ENCODE measurements at places on chromosomes 11 and 22.

DNA sequence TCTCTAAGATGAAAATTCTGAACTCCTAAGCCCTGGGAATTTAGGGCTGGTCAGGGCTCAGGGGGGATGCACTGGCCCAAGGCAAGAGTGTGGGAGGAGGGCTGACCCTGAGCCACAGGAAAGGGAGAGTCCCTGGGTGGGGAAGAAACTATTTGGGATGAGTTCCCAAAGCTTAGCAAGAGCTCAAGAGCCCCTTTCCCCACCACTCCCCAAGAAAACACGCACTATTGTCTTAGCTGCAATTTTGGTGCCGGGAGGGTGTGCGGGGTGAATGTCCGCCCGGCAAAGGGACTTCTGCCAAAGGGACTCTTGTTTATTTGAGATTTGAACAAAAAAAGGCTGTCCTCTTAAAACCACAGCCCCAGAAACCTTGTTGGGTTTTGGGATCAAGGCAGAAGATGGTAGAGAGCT, 37.0 kb downstream of the KIAA1671 start:
- DNase-seq = no peak

DNA sequence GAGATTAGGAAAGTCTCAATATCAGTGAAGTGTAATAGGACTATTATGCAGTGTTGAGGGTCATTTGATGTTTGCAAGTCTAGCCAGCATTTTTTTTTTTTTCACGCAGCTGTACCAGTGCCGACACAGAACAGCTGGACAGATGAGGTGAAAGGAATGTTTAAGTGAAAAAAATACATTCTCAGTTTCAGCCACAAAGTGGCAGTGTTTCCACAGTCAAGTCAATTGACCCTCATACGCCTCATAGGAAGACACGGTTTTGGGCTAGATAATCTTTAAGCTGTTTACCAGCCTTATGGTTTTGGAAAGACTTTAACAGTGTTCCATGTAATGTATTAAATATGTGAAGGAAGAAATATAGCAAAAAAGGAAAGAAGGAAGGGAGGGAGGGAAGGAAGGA, 349.9 kb upstream of the ANO3 start:
- DNase-seq = peak; percentile 44

GRCh38 chr11:127640561-127641451, 640.2 kb upstream of the KIRREL3 start:
- no peak for DNase-seq

DNA sequence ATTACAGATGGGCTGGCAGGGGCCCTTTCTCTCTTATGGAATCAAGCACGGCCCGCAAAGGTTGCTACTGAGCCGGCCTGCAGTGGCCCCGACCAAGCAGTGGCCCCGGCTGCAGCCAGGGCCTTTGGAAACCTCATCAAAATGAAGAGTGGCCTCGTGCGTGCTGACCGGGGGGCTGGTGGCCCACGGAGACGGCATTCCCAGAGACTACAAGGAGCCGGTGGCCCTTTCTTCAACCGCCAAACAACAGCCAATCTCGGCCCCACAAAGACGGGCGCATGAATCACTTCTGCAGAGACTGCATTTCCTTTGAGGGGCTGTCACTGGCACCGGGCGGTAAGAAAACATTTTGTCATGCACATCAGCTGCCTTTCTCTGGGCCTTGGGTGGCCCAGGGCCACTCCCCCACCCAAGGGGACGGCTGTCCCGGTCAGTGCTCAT, 43.1 kb upstream of the FGF3 start:
- no peak for DNase-seq

GRCh38 chr11:124080327-124081001, 34.8 kb upstream of the VWA5A start:
- peak; percentile 36 for DNase-seq

GRCh38 chr11:35318977-35319925, 100.1 kb downstream of the SLC1A2 start:
- DNase-seq = peak; percentile 99

DNA sequence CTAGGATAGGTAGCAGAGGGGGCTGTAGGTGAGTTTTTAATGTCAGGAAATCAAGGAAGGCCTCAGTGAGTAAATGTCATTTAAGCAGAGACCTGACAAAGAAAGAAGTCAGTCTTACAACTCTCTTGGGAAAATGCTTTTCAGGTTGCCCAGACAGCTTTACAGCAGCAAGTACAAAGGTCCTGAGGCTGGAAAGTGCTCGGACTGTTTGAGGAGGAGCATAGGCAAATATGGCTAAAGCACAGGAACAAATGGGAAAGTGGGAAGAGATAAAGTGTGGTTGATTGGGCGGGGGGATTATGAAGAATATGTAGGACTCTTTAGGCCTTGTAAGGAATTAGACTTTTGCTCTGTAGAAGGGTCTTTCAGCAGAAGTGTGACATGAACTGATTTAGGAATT, 125.4 kb downstream of the ARHGAP42 start:
- no peak for DNase-seq

DNA sequence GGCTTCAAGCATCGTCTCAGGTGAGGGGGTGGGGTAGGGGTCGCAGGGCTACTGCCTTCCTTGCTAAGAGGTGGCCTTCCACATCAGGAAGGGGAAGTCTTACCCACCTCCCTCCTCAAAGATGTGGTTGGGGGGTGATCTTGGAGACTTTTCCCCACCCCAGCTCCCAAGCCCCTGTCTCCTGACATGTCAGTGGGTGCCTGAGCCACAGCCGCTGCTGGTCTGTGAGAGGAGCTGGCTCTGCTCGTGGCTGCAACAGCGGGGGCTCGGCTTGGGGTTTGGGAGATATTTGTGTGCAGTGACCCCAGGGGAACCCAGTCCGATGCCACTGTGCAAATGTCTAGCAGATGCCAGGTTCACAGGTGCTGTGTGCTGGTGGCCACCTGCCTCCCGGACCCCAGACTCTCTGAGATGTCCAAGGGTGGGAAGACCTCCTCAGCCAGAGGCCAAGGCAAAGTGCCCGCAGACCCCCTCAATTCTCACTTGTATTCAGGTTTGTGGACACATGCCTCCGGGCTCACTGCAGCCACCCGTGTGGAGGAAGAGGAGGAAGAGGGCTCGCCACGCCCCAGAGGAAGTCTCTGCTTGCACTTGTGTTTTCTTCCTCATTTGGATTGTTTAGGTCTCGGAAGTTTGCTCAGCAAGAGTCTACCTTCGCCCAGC, 1.9 kb downstream of the KCNQ1 start:
- no peak for DNase-seq

DNA sequence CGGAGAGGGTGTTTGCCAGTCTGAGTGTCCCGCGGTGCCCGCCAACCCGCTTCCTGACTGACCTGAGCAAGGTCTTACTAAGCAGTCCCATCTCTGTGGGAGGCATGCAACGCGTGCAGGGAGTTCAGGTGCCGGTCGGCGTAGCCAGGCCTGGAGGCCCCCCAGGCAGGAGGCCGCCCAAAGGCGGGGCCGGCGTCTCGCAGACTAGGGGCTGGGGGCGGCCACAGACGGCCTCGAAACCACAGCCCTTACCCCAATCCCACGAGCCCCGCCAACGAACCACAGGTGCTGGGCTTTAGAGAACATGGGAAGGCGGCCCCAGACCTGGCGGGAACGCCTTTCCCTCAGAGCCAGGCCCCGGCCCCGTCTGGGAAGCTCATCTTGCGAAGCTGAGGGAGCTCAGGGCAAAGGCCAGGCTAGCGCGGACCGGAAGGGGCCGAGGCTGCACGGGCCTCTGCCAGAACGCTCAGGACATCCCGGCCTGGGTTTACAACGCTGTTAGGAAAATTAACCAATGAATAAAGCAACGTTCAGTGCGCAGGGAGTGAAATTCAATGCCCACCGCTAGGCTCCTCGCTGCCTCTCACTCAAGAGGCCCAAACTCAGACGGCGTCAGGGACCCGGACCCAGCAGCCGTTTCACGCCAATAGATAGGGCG, 2.1 kb upstream of the MTFP1 start:
- DNase-seq = peak; percentile 45

DNA sequence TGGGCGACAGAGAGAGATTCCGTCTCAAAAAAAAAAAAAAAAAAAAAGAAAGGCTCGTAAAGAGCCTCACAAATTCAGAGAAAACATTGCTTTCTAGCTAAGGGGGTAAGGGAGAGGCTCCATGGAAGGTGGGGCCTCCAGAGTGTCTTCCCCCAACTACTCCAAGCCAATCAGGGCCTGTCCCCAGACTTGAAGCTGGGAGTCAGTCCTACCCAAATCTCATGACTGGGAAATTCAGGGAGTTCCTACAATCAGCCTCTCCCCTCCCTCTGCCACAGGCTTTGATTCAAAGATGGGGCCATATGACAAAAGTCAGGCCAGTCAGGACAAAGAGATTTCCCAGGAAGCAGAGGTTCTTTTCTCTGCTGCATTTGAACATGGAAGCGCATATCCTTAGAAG, 63.0 kb upstream of the NUP160 start:
- DNase-seq = no peak

DNA sequence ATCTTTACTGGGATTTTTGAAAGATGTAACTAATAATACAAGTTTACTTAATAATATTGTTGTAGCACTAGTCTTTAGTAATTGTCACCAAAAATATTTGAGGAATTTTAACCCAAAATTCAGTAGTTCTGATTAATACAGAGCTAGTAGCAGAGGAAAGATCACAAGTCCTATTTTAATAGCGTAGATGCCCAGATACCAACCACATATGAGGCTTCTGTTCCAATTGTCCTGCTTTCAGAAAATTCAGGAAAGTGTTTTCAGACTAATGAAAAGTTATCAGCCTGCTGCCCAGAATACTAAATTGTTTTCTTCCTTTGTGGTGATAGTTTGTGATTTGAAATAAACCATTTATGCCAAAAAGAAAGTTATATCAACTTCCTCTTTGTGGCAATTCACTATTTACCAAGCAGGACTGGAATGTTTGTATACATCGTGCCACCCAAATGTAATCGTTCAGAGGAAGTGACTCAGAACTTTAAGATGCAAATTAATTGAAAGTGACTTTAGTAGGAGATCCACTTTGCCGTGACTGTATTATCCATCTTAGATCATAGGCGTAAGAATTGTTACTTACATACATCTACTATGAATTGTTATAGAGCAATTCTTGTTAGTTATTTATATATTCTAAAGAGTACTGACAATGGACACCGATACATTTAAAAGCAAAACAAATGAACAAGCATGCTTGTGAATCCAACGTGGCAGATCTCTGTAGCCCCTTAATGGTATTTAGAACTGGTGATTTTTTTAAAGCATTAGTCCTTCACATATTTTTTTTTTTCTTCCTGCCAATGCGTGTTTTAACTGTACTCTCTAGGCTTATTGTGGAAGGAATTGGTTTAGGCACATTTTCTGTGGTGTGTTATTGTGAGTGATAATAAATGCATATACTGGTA, 231.0 kb downstream of the DDX10 start:
- peak; percentile 44 for DNase-seq

- DNase-seq = peak; percentile 61
Observed at GRCh38 chr11:112289588-112290492, 29.2 kb upstream of the PLET1 start.

DNA sequence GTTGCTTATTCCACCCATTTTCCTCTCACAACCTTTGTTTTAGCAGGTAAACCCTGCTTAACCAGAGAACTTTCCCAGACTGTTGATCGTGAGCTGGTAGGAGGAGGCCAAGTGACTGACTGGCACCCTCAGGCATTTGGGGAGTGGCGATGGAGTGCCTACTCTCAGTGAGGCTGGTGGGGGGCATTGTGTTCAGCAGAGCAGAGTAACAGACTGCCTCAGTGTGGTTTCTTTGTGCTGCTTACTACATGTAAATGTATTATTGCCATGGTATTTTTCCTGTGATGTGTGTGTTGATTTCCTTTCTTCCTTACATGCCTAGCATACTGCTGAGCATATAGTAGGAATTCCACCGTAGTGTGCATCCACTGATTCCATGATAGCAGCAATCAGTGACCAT, 2.6 kb downstream of the MARK2 start:
- no peak for DNase-seq

Measured in SW480 (cell line).